ENCODE measurements at places on chromosomes 11 and 22.

DNA sequence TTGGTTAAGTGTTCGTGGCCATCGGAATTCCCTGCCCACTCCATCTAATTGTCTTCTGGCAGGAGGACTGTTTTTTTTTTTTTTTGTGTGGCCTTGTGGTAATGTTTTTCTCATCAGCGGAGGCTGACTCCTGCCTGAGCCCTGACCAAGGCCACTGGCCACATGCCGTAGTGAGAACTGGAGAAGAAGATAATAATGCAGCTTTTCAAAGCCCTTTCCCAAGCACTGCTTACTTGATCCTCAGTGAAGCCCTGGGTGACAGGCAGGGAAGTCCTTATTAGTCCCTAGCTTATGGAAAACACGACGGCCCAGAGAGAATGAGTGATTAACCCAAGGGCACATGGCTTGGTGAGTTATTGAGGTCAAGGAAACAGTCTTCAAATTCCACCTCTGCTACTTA lies 71.2 kb downstream of the ADM start:
- no peak for DNase-seq

DNA sequence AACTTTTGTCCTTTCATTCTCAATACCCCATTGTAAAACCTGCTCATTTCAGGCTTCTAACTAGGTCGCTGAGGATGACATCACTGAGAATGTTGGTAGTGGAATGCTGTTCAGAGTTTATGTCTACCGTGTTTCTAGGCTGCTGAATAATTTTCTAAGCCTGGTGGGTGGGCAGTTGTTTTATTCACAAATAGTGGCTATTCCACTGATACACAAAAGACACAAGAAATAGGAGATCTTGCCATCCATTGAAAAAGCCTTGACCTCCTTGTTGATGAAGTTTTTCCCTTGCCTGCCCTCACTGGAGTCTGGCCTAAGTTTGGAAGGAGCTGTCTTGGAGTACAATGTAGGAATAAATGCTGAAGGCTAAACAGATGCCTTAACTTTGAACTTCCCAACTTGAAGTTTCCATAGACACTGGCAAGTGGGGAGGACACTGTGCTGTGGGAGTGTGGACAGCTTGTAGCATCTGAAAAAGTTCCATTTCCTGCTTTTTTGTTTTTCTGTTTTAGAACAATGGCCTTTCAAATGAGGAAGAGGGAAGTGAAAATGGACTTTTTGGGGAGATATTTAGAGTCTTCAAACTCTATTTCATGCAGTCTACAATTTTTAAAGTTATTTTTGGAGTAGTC lies 59.2 kb downstream of the TRIM44 start:
- DNase-seq = no peak

GRCh38 chr11:128421577-128422330 lies 165.6 kb downstream of the ETS1 start:
- DNase-seq = peak; percentile 70

GRCh38 chr11:36056160-36056751 lies 112.4 kb downstream of the LDLRAD3 start:
- no peak for DNase-seq

DNA sequence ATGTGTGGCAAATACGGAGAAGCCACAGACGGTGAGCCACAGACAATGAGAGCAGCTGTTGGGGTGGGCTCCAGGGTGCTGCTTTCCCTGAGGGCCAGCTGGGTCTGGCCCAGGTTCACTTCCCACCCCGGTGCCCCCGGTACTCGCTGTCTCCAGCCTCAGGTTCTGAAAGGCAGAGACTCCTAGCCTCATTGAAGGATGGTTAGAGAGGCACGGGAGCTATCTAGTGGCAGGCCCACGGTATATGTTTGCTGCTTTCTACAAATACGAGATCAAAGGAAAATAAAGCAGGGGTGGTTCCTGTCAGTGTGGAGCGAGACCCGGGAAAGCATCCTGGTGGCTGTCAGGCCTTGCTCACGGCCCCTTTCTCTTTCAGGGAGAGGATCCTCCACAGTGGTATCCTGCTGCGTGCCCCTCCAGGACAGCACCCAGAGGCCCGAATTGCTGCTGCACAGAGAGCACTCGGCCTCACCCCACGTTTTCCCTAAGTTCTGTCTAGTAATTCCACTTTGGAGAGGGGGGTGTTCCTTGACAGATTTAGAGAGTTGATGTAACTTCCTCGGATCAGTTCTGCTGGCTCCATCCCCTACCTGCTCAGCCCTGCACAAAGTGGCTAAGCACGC lies 3.0 kb downstream of the TMEM80 start:
- DNase-seq = no peak

- no peak for DNase-seq
Measured at GRCh38 chr22:23519442-23520157, 60.5 kb downstream of the IGLL1 start.

GRCh38 chr11:129643031-129643721 lies 172.5 kb upstream of the TMEM45B start:
- peak; percentile 32 for DNase-seq

DNA sequence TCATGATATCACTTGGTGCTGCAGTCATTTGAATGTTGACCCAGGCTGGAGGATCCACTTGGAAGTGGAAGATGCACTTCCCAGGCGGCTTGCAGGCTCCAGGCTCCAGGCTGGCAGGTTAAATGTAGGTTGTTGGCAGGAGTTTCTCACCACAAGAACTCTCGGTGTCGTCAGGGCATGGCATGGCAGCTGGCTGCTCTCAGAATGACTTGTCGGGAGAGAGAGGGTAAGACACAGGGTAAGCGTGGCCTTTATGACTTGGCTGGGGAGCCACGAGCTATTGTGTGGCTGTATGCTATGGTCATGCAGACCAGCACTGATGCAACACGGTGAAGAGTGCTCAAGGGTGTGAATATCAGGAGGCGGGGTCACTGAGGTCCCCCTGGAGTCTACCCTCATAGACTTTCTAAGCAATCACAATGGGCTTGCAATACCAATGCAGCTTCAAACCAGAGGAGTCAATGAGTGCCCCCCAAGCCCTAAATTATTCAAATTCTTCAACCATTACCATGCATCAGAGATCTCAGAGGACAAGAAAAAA lies 1027.7 kb downstream of the OPCML start:
- no peak for DNase-seq

GRCh38 chr11:125412509-125412908 lies 83.6 kb downstream of the FEZ1 start:
- DNase-seq = no peak

GRCh38 chr22:35727436-35727835 lies 9.8 kb downstream of the APOL5 start:
- DNase-seq = no peak

DNA sequence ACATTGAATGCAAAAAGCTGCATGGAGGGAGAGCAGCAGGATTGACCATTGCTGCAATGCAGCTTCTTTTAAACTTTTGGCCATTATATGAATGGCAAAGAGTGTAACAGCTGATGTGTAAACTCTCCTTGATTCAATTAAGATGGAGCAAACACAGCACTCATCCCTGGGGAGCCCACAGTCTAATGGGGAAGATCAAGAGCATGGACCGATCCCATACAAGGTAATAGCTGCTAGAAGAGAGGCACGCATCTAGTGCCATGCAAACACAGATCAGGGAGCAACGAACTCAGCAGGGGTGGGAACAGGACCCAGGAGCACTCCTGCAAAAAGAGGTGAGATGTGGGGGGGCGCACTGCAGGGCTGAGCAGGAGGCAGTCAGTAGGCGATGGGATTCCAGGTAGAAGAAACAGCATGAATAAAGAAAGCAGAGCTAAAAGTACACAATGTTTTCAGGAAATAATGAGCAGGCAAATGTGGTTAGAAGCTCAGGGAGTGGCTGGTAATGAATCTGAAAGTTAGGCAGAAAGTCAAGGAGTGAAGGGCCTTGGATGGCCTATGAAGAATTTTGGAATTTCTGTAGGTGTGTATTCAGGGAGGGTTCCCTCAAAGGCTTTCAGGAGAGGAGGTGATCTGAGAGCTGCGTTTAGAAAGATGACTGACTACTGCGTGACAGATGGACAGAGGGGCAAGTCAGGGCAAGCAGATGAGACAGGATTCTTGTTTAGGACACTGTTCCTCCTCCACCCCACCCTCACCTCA lies 17.2 kb upstream of the BMAL1 start:
- DNase-seq = no peak

GRCh38 chr11:93131709-93132108 lies 66.1 kb downstream of the SLC36A4 start:
- no peak for DNase-seq

DNA sequence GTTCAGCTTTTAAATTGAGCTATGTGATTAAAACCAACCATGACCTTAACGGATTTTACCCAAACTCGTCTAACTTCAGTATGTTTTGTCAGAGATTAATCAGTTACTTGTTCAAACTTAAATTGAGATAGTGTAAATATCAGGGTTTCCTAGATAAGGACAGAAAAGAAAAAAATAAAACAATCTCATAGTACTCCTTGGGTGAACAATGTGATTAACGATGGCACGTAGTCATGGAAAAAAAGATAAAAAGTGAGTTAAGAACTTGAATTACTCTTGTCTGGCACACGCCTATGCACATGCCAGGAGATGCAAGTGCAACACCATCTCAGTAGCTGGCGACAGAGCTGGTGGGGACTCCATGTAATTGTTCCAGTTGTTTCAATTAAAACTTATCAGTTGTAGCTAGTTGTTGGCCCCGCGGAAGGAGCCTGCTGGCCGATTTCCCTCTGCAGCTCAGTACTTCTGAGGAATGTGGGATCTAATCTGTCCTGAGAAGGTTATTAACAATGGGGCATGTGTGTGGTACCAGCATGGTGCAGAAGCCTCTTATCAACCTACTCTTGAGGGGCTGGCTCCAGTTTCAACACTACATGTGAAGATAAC lies 3.0 kb downstream of the RASSF10 start:
- no peak for DNase-seq

DNA sequence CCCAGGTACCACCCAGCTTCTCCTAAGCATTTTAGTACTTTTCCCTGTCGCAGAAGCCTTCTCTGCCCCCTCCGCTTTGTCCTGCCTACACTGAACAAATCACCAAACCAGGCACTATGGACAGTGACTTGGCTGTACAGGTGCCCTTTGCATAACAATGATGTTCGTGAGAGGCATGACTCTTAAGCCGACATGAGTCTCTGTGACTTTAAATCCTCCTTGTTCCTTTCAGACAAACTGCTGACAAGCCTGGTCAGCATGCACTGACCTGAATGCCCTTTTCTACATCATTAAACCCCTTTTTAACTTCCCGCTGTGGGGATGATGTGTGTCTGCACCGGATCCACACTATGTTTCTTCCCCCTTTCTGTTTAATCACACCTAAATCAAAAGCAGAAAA lies 16.6 kb downstream of the CAVIN3 start:
- DNase-seq = no peak

DNA sequence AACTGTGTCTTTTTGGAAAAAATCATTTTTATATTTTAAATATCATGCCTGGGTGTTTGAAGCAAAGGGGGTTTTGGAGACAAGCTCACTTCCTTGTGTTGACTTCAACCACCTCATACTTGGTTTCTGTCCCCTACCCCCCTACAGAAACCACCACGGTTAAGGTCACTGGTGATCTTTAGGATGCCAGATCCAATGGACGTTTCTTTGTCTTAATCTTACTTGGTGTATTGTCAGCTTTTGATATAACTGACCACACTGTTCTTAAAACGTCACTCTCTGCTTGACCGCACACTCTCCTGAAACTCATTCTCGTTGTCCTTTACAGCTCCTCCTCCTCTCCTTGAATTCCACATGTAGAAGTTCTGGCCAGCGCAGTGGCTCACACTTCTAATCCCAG lies 34.8 kb upstream of the SWAP70 start:
- DNase-seq = no peak

DNA sequence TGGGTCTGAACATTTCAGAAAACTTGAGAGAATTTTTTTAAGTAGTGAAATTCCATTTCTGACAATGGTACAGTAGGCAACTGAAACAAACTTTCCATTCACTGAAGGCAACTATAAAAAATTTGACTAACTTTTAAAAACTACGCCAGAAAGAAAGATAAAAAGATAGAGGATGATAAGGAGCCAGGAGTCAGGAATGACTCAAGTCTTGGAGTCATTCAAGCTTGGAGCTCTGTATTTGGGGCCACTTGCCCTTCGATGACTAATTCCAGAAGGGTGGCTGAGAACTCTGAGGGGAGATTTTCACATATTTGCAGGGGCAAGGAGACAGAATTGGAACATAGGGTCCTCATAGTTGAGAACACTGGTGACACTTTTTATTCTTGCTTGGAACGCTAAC lies 1083.2 kb upstream of the CNTN5 start:
- DNase-seq = peak; percentile 17

DNA sequence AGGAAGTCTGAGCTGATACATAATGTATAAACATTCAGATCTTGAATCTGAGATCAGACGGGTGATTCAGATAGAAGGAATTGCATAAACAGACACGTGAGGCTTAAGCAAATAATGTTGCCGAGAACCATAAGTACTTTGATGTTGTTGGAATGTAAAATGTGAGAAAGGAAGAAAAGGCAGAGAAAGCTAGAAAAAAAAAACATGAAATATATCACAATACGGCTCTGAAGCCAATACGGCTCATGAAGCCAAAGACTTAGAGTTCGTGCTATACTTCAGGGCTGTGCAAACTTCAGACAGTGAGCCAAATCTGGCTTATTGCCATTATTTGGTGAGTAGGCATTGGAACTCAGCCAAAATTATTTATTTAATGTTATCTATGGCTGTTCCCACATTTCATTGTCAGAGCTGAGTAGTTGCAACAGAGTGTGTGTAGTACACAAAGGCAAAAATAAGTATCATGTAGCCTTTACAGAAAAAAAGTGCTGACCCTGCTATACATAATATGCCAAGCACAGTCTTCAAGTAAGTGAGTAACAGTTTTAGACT lies 673.3 kb downstream of the CNTN5 start:
- peak; percentile 57 for DNase-seq

DNA sequence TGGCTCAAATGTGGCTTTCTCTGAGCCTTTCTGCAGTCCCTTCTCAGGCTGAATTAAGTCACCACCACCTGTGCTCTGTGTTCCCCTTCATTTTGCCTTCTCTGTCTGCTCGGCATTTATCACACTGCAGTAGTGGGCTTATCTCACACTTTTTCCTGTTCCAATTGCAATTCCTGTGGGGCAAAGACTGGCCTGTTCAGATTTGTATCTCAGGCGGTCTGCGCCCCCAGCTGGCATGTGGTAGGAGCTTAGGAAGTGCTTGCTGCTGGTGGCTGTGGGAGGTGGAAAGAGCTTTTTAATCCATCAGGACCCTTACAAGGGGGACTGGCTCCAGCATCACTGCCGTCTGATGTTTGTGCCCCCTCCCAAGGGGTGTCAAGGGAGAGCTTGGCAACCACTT lies 21.2 kb downstream of the BMAL1 start:
- no peak for DNase-seq

DNA sequence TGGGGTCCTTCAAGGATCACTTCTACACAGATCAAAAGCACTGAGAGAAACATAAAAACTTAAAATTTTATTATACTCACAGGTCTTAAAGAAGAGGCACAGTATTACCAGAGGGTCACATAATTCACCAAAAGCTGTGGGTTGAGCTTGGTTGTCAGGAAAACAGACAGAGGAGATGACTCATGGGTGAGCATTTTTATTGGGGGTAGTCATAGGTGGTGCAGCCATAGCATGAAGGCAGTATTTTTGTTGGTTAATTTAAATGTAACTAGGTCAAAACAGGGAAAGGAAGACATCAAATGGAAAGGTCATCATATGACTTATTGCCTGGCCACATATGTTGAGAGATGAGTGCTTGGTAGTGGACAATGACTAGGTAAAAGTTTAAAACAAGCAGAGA lies 24.2 kb downstream of the OR5B17 start:
- peak; percentile 69 for DNase-seq
